ENCODE measurements at places on chromosomes 5 and 9.

- no peak for DNase-seq
Observed at GRCh38 chr5:122219436-122220166, 90.3 kb downstream of the ZNF474 start.

GRCh38 chr9:135033487-135033886 lies 54.0 kb upstream of the OLFM1 start:
- no peak for DNase-seq

GRCh38 chr9:76916231-76916630 lies 10.3 kb upstream of the PRUNE2 start:
- no peak for DNase-seq

GRCh38 chr9:130220352-130220751 lies 45.2 kb upstream of the HMCN2 start:
- no peak for DNase-seq

Data from activated gamma-delta T cell treated with Interleukin-2 at 50 U/mL for 16 hours (primary cell).